ENCODE measurements at places on chromosomes 4 and X. TPM values are rescaled to one million over a fixed set of nuclear protein-coding genes. Genes with fewer than 3 reads are reported as not detected.

DNA sequence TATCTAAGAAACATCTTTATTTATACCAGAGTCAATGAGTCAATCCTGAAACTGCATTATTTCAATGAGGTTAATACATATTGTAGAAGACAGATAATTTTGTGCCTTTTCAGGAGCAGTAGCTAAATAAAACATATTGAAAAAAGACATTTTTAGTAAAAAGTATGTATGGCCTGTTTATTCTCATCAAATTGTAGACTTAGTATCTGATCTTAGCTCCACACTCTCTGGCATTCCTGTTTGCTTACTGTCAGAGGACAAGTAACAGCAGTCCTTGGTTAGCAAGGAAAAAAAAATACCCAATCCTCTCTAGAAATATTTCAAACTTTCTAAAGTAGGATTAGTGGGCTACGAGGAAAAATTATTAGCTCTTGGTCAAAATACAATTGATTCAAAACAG, 50.5 kb upstream of the GUCY1A1 start:
- H3K4me3 ChIP-seq = no peak overlapping the region
- no peak for DNase-seq
- H3K27me3 ChIP-seq = no peaks in the 10 kb centered on the region
- H3K27ac ChIP-seq = no peak overlapping the region
- H3K4me1 ChIP-seq = no peaks in the 10 kb centered on the region

DNA sequence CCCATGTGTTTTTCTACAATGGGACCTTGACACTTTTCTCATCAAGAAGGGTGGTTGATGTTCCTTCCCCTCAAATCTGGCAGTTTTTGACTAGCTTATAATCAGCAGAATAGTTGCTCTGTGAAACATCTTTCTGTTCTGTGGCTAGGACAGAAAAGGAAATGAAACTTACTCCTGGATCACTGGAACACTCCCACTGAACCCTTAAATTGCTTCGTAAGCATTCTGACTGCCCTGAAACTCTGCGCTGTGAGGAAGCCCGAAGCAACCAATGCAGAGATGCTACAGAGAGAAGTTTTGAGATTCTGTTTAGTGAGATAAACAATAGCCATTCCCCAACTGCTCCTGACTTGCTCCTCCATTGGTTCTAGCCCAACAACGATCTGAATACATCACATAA, 602.2 kb downstream of the CENPC start:
- no peaks in the 10 kb centered on the region for H3K27me3 ChIP-seq
- H3K4me3 ChIP-seq = no peak overlapping the region

GRCh38 chrX:46690818-46691217, 68.1 kb downstream of the SLC9A7 start:
- H3K4me3 ChIP-seq = no peak overlapping the region
- no peaks in the 10 kb centered on the region for H3K27me3 ChIP-seq
- no peaks in the 10 kb centered on the region for H3K36me3 ChIP-seq
- no peaks in the 10 kb centered on the region for H3K4me1 ChIP-seq

GRCh38 chr4:119002476-119002875, 113.8 kb downstream of the SYNPO2 start:
- no peak overlapping the region for H3K4me3 ChIP-seq
- no peaks in the 10 kb centered on the region for H3K27me3 ChIP-seq
- no peak overlapping the region for H3K27ac ChIP-seq
- no peaks in the 10 kb centered on the region for H3K36me3 ChIP-seq

DNA sequence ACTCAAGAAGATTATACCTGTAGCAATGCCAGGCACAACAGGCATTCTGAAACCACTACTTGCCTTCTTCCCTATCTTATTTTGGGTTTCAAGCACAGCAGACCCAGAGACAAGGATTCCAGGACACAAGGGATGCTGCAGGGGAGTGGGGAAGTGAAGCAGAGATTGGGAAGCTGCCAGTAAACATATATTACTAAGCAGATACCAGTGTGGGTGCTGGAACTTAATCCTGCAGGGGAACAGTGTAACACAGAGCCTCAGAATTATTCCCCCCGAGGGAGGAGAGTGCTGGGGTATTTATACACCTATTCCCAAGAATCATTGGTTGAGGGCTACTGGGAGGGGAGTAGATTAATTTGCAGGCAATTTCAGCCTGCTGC, 33.3 kb upstream of the MAML3 start:
- H3K36me3 ChIP-seq = no peaks in the 10 kb centered on the region
- H3K4me3 ChIP-seq = no peak overlapping the region
- DNase-seq = no peak

DNA sequence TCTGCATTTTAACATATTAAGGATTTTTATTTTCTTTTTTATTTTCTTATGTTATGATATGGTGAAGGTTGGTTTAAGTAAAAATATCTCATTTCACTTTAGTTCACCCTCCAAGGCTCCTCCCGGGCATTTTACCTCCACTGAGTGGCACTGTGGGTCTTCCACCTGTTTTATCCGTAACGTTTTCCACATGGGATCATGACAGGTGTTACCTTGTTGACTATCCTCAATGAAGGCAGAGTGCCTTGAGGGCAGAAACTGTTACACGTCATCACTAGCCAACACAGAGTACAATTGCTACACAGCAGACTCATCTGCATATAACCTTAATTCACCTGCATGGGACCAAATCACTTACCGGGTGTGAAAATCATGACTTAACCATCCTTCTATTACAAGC, 105.8 kb downstream of the GEMIN8 start:
- H3K27ac ChIP-seq = no peak overlapping the region
- H3K4me1 ChIP-seq = no peaks in the 10 kb centered on the region
- H3K4me3 ChIP-seq = no peak overlapping the region
- no peak for DNase-seq

- no peaks in the 10 kb centered on the region for H3K4me1 ChIP-seq
- no peak overlapping the region for H3K27ac ChIP-seq
- H3K36me3 ChIP-seq = peaks cover 30% of the 10 kb centered on the region
- no peak for DNase-seq
- H3K27me3 ChIP-seq = no peaks in the 10 kb centered on the region
- no peak overlapping the region for H3K4me3 ChIP-seq
Observed at GRCh38 chrX:19549838-19550237, 34.5 kb upstream of the MAP3K15 start.

GRCh38 chrX:105098201-105098600, 122.3 kb downstream of the TEX13A start:
- H3K36me3 ChIP-seq = no peaks in the 10 kb centered on the region
- no peak for DNase-seq
- no peaks in the 10 kb centered on the region for H3K4me1 ChIP-seq
- H3K27me3 ChIP-seq = no peaks in the 10 kb centered on the region

- no peaks in the 10 kb centered on the region for H3K27me3 ChIP-seq
- no peak for DNase-seq
- peaks cover 12% of the 10 kb centered on the region for H3K4me1 ChIP-seq
- no peak overlapping the region for H3K4me3 ChIP-seq
- H3K36me3 ChIP-seq = no peaks in the 10 kb centered on the region
Observed at GRCh38 chr4:77153006-77153405, 4.0 kb upstream of the CCNG2 start.

DNA sequence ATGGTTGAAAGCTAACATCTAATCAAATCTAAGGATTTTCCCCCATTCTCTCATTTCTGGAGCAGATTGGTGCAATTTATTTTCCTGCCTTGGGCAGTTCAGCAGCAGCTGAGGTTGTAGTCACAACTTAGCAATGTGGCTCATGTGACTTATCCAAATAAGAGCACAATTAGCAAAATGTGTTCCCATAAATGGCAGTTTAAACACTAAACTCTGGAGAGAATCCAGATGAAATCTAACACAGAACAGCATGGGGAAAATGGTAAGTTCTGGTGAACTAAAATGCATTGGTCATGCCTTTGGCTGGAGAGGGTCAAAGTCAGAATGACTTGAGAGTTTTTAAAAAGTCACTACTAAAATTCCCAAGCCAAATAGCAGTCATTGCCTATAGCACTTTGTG, 422.6 kb upstream of the DIPK2B start:
- no peaks in the 10 kb centered on the region for H3K27me3 ChIP-seq
- H3K4me1 ChIP-seq = no peaks in the 10 kb centered on the region
- H3K27ac ChIP-seq = no peak overlapping the region
- H3K4me3 ChIP-seq = no peak overlapping the region

DNA sequence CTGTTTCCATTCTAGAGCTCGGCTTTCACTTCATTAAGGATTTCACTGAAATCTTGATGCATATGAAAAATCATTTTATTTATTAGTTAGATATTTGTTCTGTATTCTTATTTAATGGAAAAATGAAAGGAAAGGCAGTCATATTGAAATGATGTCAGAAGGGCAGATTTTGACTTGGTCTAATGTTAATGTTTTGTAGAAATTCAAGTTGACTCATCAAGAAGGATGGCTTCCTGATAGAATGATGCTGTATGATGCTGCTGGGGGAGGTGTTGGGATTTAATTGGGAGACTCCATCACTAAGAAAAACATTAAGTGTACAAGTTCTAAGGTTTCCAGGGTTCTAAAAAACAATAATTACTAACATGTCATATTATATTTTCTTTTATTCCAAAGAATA, 204.8 kb downstream of the PDGFC start:
- H3K4me3 ChIP-seq = no peak overlapping the region
- no peak for DNase-seq
- H3K36me3 ChIP-seq = no peaks in the 10 kb centered on the region
- H3K4me1 ChIP-seq = peaks cover 19% of the 10 kb centered on the region
- no peak overlapping the region for H3K27ac ChIP-seq
- no peaks in the 10 kb centered on the region for H3K27me3 ChIP-seq

GRCh38 chr4:129788486-129788885, 692.5 kb downstream of the C4orf33 start:
- no peak overlapping the region for H3K27ac ChIP-seq
- no peaks in the 10 kb centered on the region for H3K36me3 ChIP-seq
- H3K27me3 ChIP-seq = no peaks in the 10 kb centered on the region
- H3K4me3 ChIP-seq = no peak overlapping the region

GRCh38 chr4:83342476-83342875, 7.8 kb upstream of the HPSE start:
- H3K27ac ChIP-seq = no peak overlapping the region
- DNase-seq = no peak
- no peaks in the 10 kb centered on the region for H3K27me3 ChIP-seq
- H3K4me1 ChIP-seq = no peaks in the 10 kb centered on the region
- H3K4me3 ChIP-seq = no peak overlapping the region

DNA sequence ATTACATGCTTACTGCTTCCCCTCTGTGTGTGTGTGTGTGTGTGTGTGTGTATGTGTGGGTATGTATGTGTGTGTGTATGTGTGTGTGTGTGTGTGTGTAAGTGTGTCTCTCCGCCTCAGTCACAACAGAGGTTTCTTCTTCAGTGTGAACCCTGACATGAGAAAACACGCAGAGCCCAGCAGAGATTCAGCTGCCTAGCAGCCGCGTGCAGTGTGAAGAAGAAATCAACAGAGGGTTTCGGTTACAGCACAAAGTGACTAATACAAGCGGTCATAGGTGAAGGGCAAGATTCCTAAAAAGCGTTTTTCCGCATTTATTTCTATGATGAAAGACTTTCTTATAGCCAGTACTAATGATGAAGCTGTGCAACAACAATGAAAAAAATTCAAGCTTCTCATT, 55.3 kb upstream of the ZFP42 start:
- no peaks in the 10 kb centered on the region for H3K27me3 ChIP-seq
- H3K36me3 ChIP-seq = no peaks in the 10 kb centered on the region
- H3K27ac ChIP-seq = no peak overlapping the region
- H3K4me3 ChIP-seq = no peak overlapping the region
- no peak for DNase-seq

- H3K4me1 ChIP-seq = peaks cover 2% of the 10 kb centered on the region
- peaks cover 26% of the 10 kb centered on the region for H3K36me3 ChIP-seq
- H3K27ac ChIP-seq = no peak overlapping the region
- no peaks in the 10 kb centered on the region for H3K27me3 ChIP-seq
Observed at GRCh38 chr4:168914095-168914494, 96.0 kb downstream of the CBR4 start.

DNA sequence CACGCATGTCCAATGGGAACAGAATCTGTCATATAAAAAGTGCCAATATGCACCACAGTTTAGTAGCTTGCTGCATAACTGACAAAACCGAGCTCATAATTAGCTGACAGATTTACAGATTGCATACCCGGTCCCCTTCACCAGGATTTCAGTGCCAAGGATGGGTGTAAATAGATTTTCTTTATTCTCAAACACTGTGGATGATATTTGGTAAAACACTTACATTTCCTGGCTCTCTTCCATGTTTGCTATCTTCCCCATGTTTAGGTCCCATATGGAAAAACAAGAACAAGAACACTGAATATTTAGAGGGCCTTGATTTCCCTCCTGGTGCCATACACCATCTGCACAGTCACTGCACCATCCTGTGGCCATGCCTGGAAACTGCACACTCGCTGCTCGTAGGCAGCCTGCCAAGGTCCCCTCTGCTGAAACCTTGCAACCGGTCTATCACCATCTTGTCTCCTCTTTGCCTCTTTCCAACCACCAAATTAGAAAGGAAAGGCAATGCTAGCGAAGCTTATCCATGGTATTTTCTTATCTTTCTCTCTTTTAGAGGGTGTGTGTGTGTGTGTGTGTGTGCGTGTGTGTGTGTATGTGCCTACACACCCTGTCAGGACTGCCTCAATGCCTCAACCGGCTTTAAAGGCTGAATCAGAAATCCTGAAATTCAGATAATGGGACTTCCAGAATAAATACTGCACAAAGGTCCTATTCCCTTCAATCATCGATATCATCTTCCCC, 124.2 kb upstream of the MBNL3 start:
- no peaks in the 10 kb centered on the region for H3K27me3 ChIP-seq
- no peak overlapping the region for H3K27ac ChIP-seq
- no peaks in the 10 kb centered on the region for H3K36me3 ChIP-seq
- H3K4me1 ChIP-seq = no peaks in the 10 kb centered on the region

DNA sequence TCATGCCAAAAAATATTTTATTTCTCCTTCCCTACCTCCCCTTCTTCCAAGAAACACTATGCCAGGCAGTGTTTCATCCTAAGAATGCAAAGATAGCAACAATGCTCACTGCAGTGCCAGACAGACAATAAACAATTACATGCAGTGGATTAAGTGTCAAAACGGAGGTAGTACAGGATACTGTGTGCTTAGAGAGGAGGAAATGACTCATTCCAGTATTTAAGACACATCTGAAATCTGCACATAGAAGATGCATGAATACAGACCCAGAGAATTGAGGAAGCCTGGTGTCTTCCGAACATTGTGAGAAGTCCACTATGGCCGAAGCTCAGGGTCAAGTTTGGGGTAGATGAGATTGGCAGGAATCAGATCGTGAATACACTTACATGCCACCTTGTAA, 326.4 kb downstream of the PPP3CA start:
- peaks cover 9% of the 10 kb centered on the region for H3K36me3 ChIP-seq
- no peaks in the 10 kb centered on the region for H3K27me3 ChIP-seq
- no peak overlapping the region for H3K27ac ChIP-seq
- peaks cover 12% of the 10 kb centered on the region for H3K4me1 ChIP-seq
- DNase-seq = no peak

DNA sequence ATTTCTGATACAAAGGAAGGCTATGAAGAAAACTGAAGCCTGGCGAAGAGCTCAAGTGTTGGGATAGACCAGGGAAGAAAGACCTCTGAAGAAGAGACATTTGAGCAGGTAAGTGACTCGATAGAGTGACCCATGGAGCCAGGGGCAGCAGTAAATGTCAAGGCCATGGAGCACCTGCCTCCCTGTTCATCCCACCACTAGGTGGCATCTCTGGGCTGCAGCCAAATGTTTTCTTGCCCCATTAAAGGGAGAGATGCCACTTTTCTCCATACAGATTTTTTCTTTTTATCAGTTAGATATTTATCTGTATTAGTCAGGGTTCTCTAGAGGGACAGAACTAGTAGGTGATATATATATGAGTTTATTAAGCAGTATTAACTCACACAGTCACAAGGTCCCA, 4.9 kb upstream of the ZNF81 start:
- H3K4me3 ChIP-seq = no peak overlapping the region
- no peak overlapping the region for H3K27ac ChIP-seq
- H3K27me3 ChIP-seq = no peaks in the 10 kb centered on the region
- no peaks in the 10 kb centered on the region for H3K4me1 ChIP-seq

KIT gene
- total RNA-seq = 28.5 TPM

SRPK3 gene
- not detected for total RNA-seq

YTHDC1 gene
- total RNA-seq = 77.2 TPM

WDR17 gene
- total RNA-seq = 5.6 TPM

CSN3 gene
- not detected for total RNA-seq

HS3ST1 gene
- total RNA-seq = 3.8 TPM

SEC24D gene
- total RNA-seq = 45.7 TPM

Measured in lower lobe of right lung (tissue), 2 donors.